ENCODE measurements at places on chromosomes 16 and 17.
A peak's percentile ranks its signal among the peaks of the same experiment; 100 is the strongest.

DNA sequence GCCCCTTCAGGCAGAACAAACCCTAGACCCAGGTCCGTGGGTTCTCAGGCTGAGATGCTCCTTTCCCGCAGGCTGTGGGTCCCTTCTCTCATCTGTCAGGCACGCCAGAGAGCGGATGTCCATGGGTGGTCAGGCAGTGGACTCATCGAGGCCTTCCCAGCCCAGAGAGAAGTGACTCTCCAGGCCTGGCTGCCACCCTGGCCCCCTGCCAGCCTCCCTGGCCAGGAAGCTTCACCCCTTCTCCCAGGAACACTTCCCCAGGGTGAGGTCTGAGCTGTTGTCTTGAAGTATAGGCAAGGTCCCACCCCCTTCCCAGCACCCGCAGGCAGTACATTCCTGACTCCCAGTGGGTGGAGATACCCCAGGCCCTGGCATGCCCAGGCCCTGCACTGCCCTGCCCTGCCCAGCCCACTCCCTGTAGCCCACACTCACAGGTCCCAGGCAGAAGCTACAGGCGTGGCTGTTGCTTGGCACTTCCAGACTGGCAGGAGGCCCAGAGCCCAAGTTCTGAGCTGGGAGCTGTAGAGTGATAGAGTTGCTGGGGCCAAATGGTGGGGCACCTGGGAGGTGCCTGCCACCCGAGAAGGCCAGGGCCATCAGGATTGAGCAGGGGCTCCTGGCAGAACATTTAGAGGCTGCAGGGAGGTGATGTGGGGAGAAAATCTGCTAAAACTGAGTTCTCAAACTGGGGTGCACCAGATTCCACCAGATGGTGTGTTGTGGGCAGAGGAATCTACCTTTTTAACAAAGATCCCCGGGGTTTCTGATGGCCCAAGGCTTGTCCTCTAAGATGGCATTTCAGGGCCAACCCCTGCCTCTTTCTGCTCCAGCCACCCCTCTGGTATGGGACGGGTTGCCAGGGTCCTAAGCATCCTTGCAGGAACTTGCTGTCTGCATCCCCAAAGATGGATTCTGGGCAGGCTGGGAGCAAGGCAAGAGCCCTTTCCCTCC lies 6.7 kb downstream of the ITGA3 start:
- DNase-seq: no peak

DNA sequence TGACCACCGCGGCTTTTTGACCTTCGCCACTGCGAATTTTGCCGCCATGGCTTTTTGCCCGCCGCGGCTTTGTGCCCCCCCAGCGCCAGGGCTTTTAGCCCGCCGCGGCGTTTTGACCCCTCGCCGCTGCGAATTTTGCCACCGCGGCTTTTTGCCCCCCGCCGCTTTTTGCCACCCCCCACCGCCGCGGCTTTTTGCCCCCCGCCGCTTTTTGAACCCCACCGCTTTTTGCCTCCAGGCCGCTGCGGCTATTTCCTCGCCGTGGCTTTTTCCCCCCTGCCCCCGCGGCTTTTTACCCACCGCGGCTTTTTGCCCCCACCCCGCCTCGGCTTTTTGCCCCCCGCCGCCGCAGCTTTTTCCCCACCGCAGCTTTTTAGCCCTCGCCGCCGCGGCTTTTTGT lies 134.8 kb upstream of the TP53TG3C start:
- DNase-seq: no peak

- DNase-seq: no peak
Measured at GRCh38 chr17:78559749-78560368, 17.3 kb downstream of the DNAH17 start.

- no peak for DNase-seq
Measured at GRCh38 chr17:48564188-48565021, 13.7 kb downstream of the HOXB4 start.

DNA sequence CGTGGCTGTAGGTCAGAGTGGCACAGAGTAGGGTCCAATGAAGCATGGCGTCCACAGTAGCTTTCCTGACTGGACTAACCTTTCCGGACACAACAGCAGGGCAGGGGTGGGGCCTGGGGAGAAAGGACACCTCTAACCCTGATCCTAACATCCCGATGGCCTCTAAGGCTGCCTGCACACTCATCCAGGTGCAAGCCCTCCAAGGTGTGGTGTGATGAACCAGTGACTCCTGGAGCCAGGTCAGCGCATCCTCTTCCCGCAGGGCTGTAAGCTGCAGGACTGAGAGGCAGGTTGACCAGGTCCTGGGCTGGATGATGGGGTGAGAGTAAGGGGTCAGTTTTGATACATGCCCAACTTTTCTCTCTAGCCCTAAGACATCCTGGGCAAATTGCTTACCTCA lies 3.1 kb upstream of the ERBB2 start:
- no peak for DNase-seq

- no peak for DNase-seq
Measured at GRCh38 chr17:74963656-74964055, 8.9 kb downstream of the HID1 start.

DNA sequence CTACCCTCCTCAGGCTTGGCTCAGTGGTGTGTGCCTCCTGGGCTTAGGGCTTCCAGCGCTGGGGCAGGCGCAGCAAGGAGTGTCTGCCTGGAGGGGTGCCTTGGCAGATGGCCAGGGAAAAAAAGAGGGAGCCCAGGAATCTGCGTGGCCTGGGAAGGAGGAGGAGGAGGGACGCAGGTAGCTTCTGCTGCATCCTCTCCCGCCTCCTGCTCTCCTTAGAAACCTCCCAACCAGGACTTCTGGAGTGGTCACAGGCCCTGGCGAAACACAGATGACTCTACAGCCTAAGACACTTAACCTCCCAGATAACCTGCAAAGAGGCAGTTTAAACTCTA lies 7.3 kb upstream of the BCAR1 start:
- DNase-seq: no peak

DNA sequence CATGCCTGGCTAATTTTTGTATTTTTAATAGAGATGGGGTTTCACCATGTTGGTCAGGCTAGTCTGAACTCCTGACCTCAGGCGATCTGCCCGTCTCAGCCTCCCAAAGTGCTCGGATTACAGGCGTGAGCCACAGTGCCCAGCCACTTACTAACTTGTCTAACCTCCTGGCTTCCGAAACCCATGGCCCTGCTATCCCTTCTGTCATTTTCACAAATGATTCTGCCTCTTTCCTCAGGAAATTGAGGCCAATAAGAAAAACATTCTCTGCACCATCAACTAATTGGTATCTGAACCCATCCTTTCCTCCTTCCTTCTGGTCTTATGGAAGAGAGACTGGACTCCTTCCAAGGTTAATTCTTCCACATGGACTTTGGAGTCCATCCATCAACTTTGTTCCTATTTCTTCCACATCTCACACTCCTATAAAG lies 27.9 kb upstream of the TNRC6A start:
- DNase-seq: no peak

DNA sequence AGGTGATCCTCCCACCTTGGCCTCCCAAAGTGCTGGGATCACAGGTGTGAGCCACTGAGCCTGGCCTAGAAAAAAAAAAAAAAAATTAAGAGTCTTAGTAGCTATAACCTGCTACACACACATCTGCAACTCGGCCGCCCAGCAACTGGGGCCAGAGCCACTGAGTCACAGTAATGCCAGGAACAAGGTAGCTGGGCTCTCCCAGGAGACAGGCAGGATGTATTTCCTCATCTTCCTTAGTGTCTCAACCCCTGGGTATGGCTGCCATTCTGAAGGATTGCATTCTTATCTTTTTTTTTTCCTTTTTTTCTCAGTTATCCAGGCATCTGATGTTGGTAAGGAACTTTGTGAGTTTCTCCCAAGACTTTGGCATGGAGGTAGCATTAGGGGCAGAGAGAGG lies 7.1 kb upstream of the PSMD3 start:
- no peak for DNase-seq

- DNase-seq: no peak
Measured at GRCh38 chr17:40548982-40549685, 16.1 kb downstream of the CCR7 start.

DNA sequence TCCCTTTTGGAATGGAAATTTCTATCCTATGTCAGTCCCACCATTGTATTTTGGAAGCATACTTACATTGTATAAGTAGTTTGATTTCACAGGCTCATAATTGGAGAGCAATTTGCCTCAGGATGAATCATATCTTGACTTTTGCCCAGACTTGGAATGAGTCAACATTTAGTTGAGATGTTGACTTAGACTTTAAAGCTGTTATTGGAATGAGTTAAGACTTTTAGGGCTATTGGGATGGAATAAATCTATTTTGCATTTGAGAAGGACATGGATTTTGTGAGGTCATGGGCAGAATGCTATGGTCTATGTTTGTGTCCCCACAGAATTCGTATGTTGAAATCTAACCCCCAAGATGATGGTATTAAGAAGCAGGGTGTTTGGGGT lies 12.2 kb upstream of the ZNF594 start:
- DNase-seq: no peak

DNA sequence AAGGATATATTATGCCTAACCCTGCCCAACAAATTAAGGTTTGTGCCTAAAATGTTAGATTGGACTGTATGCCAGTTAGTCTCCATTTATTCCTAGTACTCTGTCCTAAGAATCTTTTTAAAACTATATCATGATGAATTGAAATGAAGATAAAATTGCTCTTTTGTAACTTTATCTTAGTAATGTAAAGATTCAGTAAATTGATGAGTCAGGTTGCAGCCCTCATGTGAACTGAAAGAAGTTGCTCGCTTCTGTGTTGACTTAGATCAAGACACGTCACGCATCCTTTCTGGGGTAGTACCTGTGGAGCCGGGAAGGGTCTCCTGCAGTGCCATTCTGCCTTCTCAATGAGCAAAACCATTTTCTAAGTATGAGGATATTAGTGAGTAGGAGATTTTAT lies 63.3 kb downstream of the GAN start:
- DNase-seq: no peak

DNA sequence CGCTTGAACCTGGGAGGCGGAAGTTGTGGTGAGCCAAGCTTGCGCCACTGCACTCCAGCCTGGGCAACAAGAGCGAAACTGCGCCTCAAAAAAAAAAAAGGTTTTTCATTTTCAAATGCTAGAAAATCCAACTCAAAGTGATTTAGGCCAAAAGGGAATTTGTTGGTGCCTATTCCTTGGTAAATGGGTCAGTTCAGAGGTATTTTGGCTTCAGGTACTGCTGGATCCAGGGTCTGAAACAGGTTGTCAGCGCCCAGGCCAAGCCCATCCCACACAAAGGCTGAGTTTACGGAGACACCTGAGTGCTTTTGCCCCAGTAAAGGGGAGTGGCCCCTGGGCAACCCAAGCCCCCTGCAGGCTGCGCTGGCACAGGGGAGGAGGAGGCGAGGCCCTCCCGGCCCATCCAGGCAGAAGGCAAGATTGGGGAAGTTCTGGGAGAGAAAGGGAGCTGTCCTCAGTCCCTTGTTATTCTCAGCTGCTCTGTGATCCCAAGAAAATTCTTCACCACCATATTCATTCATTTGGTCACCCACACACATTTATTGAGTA lies 8.5 kb upstream of the JPH3 start:
- DNase-seq: no peak

DNA sequence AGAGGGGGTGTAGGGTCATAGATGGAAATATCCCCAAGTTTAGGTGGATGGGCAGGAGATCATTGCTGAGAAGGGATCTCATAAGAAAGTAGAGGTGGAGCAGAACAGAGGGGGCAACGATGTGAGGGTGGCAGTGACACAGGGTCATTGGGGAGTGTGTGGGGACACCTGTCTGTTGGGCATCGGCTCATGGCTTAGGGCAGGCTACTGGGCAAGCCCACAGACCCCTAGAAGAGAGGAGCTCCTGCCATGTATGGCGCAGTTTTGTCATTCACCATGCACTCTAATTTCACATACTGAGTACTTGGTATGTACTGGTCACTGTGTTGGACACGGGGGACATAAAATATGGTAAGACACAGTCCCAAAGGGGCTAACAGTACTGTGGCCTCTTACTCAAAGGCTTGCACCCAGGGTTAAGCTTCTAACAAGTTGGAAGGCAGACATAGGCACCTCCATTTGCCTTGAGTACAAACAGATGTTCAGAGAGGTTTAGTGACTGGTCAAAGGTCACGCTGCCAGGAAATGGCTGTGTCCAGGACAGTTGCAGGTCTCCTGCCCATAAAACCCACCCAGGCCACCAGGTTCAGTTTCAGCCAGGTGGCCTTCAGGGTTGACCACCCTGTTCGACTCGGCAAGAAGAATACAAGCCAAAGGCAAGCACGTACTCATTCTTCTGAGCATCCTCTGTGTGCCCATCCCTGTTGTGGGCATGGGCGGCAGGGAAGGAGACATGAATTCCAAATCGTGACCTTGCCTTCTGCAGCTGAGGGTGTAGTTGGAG lies 580.2 kb downstream of the KCNJ18 start:
- no peak for DNase-seq

DNA sequence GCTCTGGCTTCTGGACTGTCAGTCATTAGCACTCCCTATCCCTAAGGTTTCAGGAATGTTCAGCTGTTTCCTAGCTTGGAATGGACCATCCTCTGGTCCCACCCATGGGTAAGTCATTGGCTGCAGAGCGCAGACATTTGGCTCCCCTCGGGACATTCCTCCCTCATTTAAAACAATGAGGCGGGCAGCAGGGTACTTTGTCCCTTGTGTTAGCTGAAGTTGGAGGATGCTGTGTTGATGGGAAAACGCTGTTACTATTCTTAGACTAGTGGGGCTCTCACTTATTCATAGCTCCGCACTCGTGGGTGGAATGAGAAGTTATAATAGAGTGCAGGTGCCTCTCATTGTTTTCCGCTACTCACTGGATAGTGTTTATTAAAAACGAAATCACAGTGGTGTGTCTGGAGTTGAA lies 673.8 kb downstream of the WWOX start:
- DNase-seq: no peak

GRCh38 chr17:81932333-81932983 lies 4.6 kb downstream of the PYCR1 start:
- no peak for DNase-seq

DNA sequence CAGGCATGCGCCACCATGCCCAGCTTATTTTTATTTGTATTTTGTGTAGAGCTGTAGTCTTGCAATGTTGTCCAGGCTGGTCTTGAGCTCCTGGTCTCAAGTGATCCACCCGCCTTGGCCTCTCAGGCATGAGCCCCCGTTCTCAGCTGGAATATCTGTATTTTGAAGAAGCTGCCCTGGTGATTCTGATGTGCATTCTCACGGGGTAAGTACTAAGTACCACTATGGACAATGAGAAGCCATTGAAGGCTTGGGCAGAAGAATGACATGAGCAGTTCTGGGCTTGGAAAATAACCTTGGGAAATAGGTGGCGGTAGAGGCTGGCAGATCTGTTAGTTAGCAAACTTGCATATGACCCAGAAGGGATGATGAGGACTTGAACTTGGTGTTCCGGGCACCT lies 15.6 kb upstream of the NKD1 start:
- DNase-seq: no peak

- no peak for DNase-seq
Measured at GRCh38 chr16:70572050-70572925, 48.7 kb downstream of the SF3B3 start.

- peak; percentile 40 for DNase-seq
Measured at GRCh38 chr16:17470908-17471718, at the start of gene XYLT1. Gene XYLT1 (minus strand): TSS chr16:17470960. CDS start chr16:17470796, 164 bp downstream.
